MM.1S (cell line): ENCODE measurements at places on chromosomes 13 and 19.

DNA sequence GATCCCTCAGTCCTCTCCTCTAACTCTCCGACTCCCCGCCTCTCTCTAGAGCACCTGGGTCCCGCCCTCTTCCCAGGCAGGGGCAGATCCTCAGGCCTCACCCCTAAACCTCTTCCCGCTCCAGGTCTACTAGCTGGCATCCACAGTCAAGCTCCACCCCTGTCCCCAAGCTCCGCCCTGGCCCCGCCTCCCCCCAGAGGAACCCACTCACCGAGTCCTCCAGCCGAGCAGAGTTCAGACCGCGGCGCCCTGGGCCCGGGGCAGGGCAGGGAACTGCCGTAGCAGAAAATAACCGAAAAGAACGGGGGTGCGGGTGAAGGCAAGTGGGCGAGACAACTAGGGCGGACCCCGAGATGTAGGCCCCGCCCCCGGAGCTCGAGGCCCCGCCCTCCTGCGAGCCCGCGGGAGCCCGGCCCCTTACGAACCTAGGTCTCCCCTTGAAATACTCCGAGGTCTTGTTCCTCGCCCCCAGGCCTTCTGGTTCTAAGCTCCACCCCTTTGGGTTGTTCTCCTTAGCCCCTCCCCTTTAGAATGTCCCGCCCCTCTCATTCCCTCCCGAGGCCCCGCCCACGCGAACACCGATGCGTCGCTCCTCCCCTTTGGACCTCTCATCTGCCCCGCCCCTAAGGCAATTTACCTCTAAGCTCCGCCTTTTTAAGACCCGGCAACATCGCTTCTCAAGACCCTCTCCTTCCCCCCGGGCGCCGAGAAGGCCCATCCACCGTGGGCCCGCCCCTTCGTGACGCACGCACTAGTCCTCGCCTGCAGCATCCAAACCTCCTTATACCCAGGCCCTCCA lies at the start of gene GGN:
Gene GGN, minus strand, starts transcription at position 485 of the 799 bp plus-strand sequence. CDS start 773 bp downstream, outside the sequence.
- H3K27ac ChIP-seq, result no peak within 1 kb of the TSS
- no peaks in the 10 kb centered on the region for H3K36me3 ChIP-seq
- peak; percentile 60 for DNase-seq
- peak within 1 kb of the TSS; percentile 60 for H3K4me3 ChIP-seq
- H3K4me1 ChIP-seq, result 0 out of 2 replicates have a peak, but pooled peaks cover 2% of the 10 kb centered on the region

DNA sequence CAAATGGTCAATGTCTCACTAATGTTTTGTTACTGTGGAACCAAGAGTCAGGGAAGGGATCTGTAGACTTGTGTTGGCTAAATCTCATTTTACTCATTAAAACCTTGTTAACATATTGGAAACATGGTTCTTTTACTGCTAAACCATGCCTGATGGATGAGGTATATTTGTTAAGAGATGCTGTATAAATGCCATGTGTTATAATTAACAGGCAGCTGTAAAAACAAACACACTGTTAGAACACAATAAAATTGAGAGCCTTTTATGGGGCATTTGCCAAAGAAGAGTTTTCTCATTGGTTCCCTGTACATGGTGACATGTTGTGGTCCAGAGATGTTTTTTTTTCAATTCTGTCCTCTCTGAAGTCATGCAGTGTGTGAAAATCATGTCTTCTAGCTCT lies 121.9 kb downstream of the ESD start:
- H3K27ac ChIP-seq, result no peak overlapping the region
- H3K4me1 ChIP-seq, result peaks cover under 1% of the 10 kb centered on the region; the same call in 1 of the 2 replicates
- no peak for DNase-seq
- H3K27me3 ChIP-seq, result no peaks in the 10 kb centered on the region
- no peaks in the 10 kb centered on the region for H3K36me3 ChIP-seq

GRCh38 chr13:104854007-104854406 lies 1681.5 kb downstream of the EFNB2 start:
- H3K4me1 ChIP-seq, result no peaks in the 10 kb centered on the region
- no peaks in the 10 kb centered on the region for H3K27me3 ChIP-seq
- no peak overlapping the region for H3K4me3 ChIP-seq
- DNase-seq, result no peak
- H3K36me3 ChIP-seq, result no peaks in the 10 kb centered on the region
- H3K27ac ChIP-seq, result no peak overlapping the region

DNA sequence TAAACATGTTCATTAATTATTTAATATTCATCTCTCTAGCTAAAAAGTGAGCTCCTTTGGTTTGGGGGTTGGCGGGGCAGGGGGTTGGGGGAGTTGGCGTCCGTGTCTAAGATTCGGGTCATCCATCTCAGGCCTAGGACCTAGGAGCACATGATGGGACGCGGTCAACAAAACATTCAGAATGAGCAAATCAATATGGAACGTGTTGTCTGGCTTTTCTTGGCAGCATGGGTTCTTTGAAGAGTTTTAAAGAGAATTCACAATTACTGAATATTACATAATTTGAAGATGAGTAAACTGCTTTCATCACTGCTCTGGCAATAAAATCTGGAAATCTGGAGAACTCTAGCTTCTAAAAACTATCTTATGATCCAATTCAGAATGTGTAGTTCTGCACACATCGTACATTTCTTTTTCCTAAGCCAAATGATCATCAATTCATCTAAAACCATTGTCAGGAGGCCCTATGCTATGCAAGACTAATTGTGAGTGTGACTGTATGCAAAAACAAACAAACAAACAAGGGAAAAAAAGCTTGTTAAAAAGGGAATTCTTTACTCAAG lies 5.4 kb upstream of the ARGLU1 start:
- H3K36me3 ChIP-seq, result no peaks in the 10 kb centered on the region
- no peak overlapping the region for H3K27ac ChIP-seq
- no peak overlapping the region for H3K4me3 ChIP-seq
- H3K4me1 ChIP-seq, result no peaks in the 10 kb centered on the region
- no peaks in the 10 kb centered on the region for H3K27me3 ChIP-seq
- DNase-seq, result no peak

GRCh38 chr13:66265371-66265770 lies 964.8 kb downstream of the PCDH9 start:
- H3K36me3 ChIP-seq, result no peaks in the 10 kb centered on the region
- no peak overlapping the region for H3K27ac ChIP-seq
- H3K4me3 ChIP-seq, result no peak overlapping the region
- H3K4me1 ChIP-seq, result no peaks in the 10 kb centered on the region

DNA sequence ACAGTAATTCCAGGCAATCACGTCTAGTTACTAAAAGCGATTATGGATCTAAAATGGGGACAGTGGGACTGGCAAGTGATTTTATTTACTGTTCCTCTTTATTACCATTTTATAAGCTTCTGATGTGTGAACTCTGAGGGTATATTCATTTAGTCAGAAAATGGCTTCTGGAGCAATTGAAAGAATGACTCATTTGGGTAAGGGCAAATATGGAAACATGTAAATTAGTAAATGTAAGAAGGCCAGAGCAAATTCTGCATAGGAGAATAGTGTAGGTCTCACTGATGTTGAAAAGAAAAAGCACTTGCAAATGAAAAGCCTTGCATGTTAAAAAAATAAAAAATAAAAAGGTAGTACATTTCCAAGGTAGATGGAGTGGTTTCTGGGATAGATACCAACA lies 262.2 kb downstream of the KLF5 start:
- H3K27ac ChIP-seq, result no peak overlapping the region
- H3K36me3 ChIP-seq, result no peaks in the 10 kb centered on the region
- no peaks in the 10 kb centered on the region for H3K4me1 ChIP-seq
- DNase-seq, result no peak
- no peak overlapping the region for H3K4me3 ChIP-seq

DNA sequence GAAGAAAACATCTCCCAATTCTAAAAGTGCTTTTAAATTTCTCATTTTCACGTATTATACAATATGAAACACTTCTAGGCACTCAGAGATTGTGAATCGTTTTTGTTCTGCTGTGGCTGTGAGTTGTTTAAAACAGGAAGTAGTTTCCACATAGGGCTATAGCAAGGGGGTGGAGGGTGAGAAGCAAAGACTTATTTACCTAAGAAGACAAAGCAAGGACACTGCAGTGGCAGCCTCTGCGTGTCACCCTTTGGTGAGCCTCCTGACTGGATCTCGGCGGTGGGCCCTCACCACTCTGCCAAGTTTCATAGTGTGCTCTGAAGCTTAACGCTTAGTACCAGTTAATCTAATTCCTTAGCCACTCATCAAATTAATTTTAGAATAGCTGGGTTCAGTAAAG lies 56.8 kb downstream of the TNFSF13B start:
- H3K4me1 ChIP-seq, result peaks cover 5% of the 10 kb centered on the region; the same call in 1 of the 2 replicates
- H3K4me3 ChIP-seq, result no peak overlapping the region
- H3K27me3 ChIP-seq, result no peaks in the 10 kb centered on the region
- no peaks in the 10 kb centered on the region for H3K36me3 ChIP-seq

- DNase-seq, result no peak
- H3K4me1 ChIP-seq, result no peaks in the 10 kb centered on the region
- H3K36me3 ChIP-seq, result no peaks in the 10 kb centered on the region
- H3K4me3 ChIP-seq, result no peak overlapping the region
- H3K27ac ChIP-seq, result no peak overlapping the region
- no peaks in the 10 kb centered on the region for H3K27me3 ChIP-seq
Measured at GRCh38 chr13:72868229-72868628, 86.3 kb downstream of the PIBF1 start.

GRCh38 chr13:34654647-34655046 lies 287.4 kb upstream of the NBEA start:
- no peaks in the 10 kb centered on the region for H3K27me3 ChIP-seq
- DNase-seq, result no peak
- H3K4me1 ChIP-seq, result 0 out of 2 replicates have a peak, but pooled peaks cover 4% of the 10 kb centered on the region
- H3K27ac ChIP-seq, result no peak overlapping the region
- H3K36me3 ChIP-seq, result no peaks in the 10 kb centered on the region
- H3K4me3 ChIP-seq, result no peak overlapping the region

- no peaks in the 10 kb centered on the region for H3K27me3 ChIP-seq
- H3K4me3 ChIP-seq, result no peak overlapping the region
- H3K4me1 ChIP-seq, result no peaks in the 10 kb centered on the region
- no peaks in the 10 kb centered on the region for H3K36me3 ChIP-seq
- no peak overlapping the region for H3K27ac ChIP-seq
Measured at GRCh38 chr13:36888645-36889044, 31.4 kb downstream of the SMAD9 start.

GRCh38 chr19:622666-623065 lies 10.7 kb downstream of the POLRMT start:
- peaks cover 3% of the 10 kb centered on the region; the same call in 1 of the 2 replicates for H3K36me3 ChIP-seq
- H3K4me1 ChIP-seq, result no peaks in the 10 kb centered on the region
- no peak for DNase-seq
- no peaks in the 10 kb centered on the region for H3K27me3 ChIP-seq
- no peak overlapping the region for H3K4me3 ChIP-seq
- H3K27ac ChIP-seq, result no peak overlapping the region

- DNase-seq, result peak; percentile 90
- H3K27ac ChIP-seq, result peak within 1 kb of the TSS; percentile 93
- H3K4me3 ChIP-seq, result peak within 1 kb of the TSS; percentile 75
- peaks cover 13% of the 10 kb centered on the region; the same call in 1 of the 2 replicates for H3K4me1 ChIP-seq
Measured at GRCh38 chr13:97221989-97222700, at the start of gene MBNL2. MBNL2 (plus strand) TSS chr13:97222333; CDS start chr13:97276236, 53,903 bp downstream.

- H3K4me3 ChIP-seq, result no peak overlapping the region
- no peaks in the 10 kb centered on the region for H3K27me3 ChIP-seq
- no peaks in the 10 kb centered on the region for H3K4me1 ChIP-seq
- H3K27ac ChIP-seq, result no peak overlapping the region
- no peak for DNase-seq
- H3K36me3 ChIP-seq, result no peaks in the 10 kb centered on the region
Measured at GRCh38 chr13:39815345-39816111, 160.1 kb downstream of the COG6 start.

- H3K27me3 ChIP-seq, result no peaks in the 10 kb centered on the region
- H3K27ac ChIP-seq, result no peak overlapping the region
- DNase-seq, result no peak
- no peaks in the 10 kb centered on the region for H3K4me1 ChIP-seq
- no peak overlapping the region for H3K4me3 ChIP-seq
Measured at GRCh38 chr13:68030152-68030809, 800.1 kb upstream of the PCDH9 start.
